CD4-positive, alpha-beta T cell treated with Interleukin-15 for 4 hours (primary cell): ENCODE measurements at places on chromosomes 13 and 19.

DNA sequence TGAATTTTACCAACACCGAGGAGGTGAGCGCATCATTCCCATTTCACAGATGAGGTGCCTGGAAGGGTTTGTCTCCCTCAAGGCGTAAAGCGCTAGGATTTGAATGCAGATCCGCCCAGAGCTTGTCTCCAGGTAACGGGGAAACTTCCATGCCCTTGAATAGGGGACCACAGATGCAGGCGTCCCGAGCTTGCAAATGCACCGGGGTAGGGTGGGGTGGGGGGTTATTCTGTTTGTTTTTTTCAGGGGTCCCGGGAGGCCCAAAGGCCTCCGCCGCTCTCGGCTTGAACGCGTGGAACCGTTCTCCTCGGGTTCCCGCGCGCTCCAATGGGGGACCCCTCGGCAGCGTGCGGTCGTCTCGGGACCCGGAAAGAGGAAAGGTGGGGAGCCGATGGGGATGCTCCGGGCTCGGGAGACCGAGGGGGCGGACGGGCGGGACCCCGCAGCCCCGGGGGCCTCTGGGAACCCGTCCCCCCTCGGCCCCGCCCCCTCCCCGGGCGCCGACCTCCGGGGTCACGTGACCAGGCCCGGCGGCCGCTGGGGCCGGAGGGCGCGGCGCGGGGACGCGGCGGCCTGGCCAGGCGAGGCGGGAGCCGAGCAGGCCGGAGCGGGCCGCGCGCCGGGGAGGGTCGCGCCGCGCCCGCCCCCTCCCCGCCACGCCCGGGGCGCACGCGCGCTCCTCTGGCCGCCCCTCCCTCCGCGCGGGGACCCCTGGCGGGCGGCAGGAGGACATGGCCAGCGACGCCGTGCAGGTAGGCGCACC is at the start of gene PKN1:
TSS of gene PKN1 (plus strand) at position 516 of the 763 bp plus-strand sequence. CDS start at position 732, 216 bp downstream.
- DNase-seq: peak; percentile 37

- DNase-seq: no peak
Measured at GRCh38 chr13:67353941-67354340, 123.8 kb upstream of the PCDH9 start.

- DNase-seq: no peak
Measured at GRCh38 chr13:80134346-80134745, 206.6 kb downstream of the SPRY2 start.

GRCh38 chr13:66926200-66926850 is 303.8 kb downstream of the PCDH9 start:
- DNase-seq: no peak

GRCh38 chr13:112072534-112073244 is 5.7 kb downstream of the SOX1 start:
- no peak for DNase-seq

- no peak for DNase-seq
Measured at GRCh38 chr13:24265453-24265852, 43.9 kb upstream of the C1QTNF9 start.
